ENCODE measurements at places on chromosomes 5 and 9.

- no peak for DNase-seq
Observed at GRCh38 chr5:133746834-133747233, 134.5 kb upstream of the FSTL4 start.

DNA sequence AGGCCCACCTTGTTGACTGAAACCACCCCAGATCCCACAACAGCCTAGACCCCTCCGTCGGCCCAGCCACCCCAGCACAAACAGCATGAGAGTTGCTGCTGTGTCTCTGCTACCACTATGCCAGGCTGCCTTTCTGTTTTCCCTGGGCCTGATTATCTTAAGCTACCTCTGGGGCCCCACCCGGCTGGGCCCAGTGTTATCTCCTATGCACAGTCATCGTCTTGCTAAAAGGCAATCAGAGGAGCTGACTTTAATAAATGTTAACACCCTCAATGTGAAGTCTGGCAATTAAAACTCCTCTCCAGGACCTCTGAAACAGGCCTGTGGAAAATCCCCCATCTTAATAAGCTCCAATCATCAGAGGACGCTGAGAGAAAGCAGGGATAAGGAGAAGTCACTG lies 144.9 kb downstream of the FAM114A2 start:
- no peak for DNase-seq

- no peak for DNase-seq
Observed at GRCh38 chr5:82721087-82721410, 356.1 kb downstream of the TMEM167A start.

GRCh38 chr9:136326761-136327303 lies 507 bp upstream of the GPSM1 start:
- DNase-seq: no peak

DNA sequence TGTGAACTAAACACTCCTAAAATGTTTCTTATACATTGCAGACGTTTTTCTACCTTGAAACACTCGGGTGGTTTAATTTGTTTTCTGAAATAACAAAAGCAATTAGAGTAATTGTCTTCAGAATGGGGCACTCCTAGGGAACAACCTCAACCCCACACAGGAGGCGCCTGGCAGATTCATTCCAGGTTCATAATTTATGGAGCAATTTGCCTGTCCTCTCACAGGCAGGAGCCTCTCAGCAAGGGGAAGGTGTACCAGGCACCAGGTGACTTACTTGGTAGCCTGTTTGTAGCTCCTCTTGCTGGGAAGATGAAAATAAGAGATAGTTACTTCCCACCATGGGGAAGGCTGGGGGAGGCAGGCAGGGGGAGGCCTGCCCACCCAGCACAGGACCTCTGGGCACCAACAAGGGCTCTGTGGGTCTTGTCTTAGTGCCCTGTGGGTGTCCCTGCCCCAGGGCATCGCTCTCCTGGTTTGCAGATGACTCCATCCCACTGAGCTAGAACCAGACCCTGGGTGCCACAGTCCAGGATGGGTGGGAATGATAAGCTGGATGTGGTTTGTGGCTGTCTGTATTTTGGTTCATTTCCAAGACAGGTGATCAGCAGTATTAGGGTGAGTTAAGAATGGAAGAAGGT lies 144.4 kb downstream of the FSTL4 start:
- DNase-seq: no peak

GRCh38 chr9:13144166-13144775 lies 135.2 kb downstream of the MPDZ start:
- no peak for DNase-seq

GRCh38 chr9:101791938-101792337 lies 53.5 kb upstream of the GRIN3A start:
- no peak for DNase-seq

DNA sequence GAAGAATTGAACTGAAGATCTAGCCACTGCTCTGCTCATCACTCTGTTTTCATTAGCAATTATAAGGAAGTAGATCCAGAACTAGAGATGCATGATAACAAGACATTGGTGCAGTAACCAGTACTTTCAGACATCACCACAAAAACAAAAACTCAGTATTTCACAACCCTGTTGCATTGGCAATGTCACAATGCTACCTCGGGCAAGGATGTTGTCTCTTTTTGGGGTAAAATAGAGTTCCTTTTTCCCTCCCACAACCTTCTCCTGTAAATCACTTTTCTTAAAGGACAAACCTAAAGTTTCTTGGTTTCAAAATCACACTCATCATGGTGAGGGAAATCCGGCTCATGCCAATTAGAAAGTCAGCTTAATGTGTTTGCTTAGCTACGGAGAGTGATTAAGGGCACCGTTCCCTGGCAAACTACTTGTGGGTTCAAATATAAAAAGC lies 420.1 kb upstream of the MEF2C start:
- DNase-seq: no peak

DNA sequence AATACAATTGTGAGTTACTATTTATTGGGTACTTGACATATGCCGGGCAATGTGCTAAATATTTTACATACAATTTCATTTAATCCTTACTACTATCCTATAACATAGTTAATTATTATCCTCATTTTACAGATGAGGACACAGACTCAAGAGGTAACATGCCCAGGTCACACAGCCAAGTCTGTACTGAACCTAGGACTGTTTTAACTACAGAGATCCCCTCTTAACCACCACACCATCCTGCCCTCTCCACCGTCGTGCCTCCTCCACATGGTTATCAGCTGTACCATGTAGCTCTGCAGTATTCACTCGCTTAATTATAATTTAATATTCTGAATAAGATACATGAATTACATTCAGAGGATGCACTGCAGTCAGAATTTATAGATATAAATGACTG lies 5.3 kb downstream of the RAB14 start:
- no peak for DNase-seq

DNA sequence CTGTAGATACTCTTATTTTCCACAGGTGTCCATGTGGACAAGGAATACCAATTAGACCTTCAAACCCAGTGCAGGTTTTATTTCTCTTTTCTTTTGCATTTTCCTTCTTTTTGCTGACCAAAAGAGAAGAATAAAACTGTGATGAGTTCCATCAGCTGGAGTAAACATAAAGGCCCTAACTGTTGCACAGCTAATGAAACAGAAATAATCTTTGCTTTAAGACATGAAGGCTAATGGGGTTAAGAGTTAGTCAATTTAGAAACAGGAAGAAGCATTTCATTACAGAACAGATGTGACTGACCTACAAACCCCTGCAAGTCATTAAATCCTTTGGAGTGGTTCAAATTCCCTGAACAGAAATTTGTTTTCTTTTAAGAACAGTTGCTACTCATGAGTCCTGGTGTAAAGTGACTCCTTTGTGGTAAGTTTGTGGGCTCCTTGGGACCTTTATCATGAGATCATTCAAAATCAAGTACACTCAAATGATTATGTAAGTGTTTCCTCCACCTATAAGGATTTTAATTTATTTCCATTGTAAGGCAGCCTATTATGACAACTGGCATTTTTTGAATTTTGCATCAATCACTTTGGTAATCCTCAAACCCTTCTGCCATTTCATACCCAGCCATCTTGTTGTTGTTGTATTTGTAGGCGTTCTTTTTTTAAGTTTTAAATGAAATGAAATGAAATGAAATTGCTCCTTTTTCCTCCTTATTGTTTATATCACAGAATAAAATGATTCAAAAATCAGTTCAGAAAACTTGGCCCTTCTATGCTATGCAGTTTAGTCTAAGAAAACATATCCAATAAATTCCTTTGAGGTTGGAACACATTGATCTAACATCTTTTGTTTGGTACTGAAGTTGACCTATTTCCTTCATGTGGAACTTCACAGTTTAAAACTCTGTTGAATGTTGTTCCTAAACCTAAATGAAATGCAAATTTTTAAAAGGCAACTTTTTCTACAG lies 1.3 kb downstream of the MINAR2 start:
- no peak for DNase-seq

DNA sequence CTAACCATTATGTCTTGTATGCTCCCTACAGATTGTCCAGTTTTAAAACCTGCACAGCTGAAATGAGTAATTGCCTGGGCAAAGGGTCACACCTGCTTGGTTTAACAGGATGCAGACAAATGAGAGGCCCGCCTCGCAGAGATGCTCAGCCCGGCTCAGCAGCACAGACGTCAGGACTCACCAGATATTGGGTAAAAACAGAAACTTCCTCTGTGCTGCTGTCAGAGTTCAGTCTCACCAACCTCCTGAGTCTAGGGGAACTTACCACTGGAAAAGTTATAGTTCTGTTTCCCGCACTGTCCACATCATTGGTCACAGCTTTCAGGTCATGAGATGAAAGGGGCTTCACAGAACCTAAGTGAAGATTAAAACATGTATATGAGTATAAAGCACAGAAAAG lies 152.5 kb downstream of the ESM1 start:
- no peak for DNase-seq

- DNase-seq: peak; percentile 23
Observed at GRCh38 chr5:35247648-35248034, 17.4 kb upstream of the PRLR start.

GRCh38 chr5:61228691-61229280 lies 66.5 kb upstream of the SMIM15 start:
- DNase-seq: no peak

GRCh38 chr5:149358868-149359495 lies 1.1 kb downstream of the PCYOX1L start:
- no peak for DNase-seq

DNA sequence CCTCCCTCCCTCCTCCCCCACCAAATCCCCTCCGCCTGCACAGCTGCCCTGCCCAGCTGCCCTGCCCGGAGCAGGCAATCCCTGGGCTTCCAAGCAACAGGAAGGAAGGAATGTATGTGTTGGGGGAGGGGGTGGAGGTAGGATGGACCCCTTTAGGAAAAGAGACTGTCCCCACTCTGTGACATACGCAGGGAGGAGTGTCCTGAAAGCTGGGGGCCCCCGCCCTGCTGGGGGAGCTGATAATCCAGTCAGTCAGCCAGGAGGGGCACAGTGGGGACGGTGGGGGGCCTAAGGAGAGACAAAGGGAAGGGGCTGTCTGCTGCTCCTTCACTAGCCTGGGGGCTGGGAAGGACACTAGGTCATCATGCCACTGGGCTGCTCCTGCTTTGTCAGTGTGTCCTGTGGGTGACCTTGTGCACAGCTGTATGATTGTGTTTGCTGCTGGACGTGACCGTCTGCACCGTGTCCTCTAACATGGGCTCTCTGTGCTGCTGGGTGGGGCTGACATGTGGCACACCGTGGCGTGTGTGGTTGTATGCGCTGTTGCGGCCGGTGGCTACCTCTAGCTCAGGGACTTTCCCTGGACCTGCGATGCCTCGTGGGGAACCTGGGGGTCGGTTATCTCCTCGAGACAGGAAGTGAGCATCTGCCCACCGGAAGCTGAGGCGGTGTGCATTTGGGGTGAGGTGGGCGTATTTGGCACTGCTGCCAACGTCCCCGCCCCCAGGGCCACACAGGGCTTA lies 3.0 kb downstream of the N4BP3 start:
- DNase-seq: no peak

DNA sequence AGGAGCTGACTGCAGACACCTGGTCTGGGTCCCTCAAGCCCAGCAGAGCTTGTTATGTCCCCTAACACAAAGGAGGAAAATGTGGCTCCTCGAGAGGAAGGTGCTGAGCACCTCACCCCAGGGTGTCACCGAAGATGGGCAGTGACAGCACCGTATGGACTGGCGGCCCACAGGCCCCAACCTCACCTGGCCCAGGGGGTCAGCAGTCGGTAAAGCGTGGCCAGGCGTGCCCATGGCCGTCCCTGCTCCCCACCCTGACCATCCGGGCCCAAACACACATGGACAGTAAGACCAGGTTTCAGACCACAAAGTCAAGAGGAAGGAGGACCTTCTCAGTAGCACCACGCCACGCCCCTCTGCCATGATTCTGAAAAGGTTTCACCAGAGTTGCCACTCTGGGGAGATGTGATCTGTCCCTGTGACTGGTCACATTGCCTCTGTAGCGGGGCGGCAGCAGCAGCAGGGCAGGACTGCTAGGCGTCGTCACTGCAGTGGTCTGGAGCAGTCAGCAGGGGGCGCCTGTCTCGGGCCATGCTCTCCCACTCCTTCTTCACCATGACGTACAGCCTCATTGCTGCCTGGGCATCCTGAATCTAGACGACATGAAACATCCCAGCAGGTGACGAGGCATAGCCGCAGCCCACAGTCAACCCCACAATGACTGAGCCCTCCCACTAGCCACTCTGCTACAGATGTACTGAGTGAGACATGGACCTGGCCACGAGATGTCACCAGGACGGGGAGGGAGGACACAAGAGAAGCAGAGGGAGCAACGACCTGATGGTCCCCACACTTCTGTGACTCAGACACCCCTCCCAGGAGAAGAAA lies 11.1 kb downstream of the REXO4 start:
- peak; percentile 51 for DNase-seq

DNA sequence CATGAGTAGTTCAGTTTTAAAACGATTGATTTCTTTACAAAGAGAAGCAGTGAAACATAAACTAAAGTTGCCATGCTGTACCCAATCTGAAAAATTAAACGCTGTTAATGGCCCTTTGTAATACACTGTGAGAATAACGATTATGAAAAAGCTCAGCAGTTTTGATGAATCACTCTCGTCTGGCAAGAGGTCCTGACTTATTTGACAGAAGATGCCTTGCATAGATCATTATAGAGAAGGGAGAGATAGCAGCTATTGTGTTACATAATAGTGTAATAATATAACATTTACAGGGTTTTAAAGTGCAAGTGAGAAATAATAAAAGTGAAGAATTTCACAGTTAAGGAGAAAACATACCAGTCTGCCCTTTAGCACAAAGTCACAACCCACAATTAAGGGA lies 361.5 kb upstream of the CDH10 start:
- DNase-seq: no peak

DNA sequence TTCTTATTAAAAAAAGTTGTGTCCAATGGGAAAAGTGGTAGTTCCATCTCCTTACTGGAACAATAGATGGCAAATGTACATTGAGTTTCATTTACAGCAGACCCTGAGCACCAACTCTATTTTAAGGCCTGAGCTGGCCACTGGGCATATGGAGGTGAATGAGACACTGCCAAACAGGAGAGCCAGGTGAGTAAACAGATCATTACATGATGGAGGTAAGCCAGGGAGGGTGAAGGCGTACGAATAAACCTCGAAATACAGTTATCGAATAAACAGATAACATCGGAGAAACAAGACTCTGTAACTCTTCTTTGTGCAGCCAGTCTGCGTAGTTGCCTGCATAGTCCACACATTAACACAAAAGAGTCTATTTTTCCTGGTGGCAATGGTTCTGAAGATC lies 446.4 kb upstream of the KLF4 start:
- no peak for DNase-seq

DNA sequence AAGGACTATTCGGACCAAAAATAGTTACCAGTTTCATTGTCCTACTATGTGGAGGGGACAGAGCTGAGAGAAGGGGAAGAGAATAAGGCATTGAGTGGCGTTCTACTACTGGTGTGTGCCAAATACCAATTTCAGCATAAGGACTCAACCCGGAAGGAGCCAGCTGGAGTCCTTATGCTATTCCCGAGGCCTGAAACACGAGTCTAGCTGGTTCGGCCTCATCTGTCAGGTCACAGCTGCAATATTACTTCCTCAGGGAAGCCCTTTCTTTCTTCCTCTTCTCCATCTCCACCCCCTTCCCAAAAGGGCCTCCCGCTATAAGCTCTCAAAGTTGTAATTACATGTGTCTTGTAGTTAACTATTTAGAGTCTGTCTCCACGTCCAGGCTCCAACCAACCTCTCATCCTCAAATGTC lies 20.5 kb upstream of the FER start:
- no peak for DNase-seq

GRCh38 chr5:160500786-160501779 lies 79.4 kb downstream of the PTTG1 start:
- DNase-seq: no peak

GRCh38 chr5:181188700-181189362 lies 16.2 kb downstream of the TRIM7 start:
- peak; percentile 62 for DNase-seq

Measured in fibroblast of the conjunctiva (primary cell).